Stimulated activated CD8-positive, alpha-beta memory T cell treated with anti-CD3 and anti-CD28 coated beads, Interleukin-4, amount 100 ng/mL, for 4 hours (primary cell): ENCODE measurements at places on chromosomes 4 and X.

DNA sequence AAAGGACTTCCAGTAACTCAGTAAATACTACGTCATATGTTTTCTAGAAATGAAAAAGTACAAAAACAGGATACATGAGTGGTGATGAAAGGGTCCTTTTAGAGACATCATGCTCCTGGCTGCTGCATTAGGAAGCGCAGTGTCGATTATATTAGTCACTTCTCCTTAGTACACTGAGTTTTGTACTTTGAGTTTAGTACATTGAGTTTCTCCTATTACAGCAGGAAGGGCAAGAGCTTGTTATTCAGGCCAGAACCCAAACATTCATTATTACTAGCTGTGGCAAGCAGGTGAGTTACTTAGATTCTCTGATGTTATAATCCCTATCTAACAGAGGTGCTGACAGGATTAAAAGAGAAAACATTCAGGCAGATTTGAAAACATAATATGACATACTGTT, 21.3 kb downstream of the RPGR start:
- no peak for DNase-seq

GRCh38 chr4:80507077-80507476, 171.5 kb downstream of the CFAP299 start:
- DNase-seq, result no peak

DNA sequence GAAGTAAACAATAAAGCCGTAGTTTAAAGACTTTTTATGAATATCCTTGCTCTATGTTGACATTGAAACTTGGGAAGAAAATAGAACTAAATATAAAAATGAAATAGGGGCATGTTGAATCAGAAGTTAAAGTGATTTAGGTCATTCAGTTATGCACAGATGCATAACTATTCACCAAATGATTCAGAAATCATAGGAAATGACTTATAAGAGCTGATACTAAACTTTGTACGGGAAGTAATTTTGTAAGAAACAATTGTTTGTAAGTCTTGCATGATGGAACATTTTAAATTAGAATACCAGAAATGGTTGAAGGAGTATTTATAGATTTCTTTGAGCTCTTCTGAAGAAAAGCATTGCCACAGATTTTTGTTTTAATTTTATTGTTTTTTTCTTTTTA, 246.5 kb downstream of the CPE start:
- no peak for DNase-seq

- no peak for DNase-seq
Measured at GRCh38 chrX:27964432-27964831, 16.8 kb downstream of the DCAF8L1 start.

GRCh38 chrX:110167952-110168451, 149.9 kb downstream of the AMMECR1 start:
- DNase-seq, result peak; percentile 17

- no peak for DNase-seq
Measured at GRCh38 chrX:37883196-37883595, 35.8 kb upstream of the DYNLT3 start.

GRCh38 chr4:139300431-139301112, 733 bp upstream of the NAA15 start:
- DNase-seq, result no peak

DNA sequence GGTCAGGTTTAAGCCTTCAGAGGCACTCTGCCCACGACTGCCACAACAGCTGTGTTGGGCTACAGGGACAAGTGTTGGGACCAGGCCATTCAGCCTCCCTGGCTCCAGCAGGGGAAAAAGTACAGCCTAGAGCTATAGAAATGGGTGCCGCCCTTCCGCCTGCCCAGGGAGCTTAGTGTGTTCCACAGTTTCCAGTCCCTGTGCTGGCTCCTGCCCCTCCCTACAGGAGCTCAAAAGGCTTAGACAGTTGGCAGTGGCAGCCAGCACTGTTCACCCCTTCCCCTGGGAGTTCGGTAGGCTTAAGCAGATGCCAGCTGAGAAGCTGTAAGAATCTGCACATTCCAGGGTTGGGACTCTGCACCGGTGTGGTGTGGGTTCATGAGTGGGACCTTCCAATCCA, 408.2 kb upstream of the INTU start:
- no peak for DNase-seq

- no peak for DNase-seq
Measured at GRCh38 chr4:17055788-17056187, 157.3 kb upstream of the LDB2 start.

GRCh38 chr4:115515366-115515765, 401.9 kb upstream of the NDST4 start:
- DNase-seq, result no peak

- no peak for DNase-seq
Measured at GRCh38 chrX:68753218-68753617, 75.6 kb upstream of the EFNB1 start.

GRCh38 chr4:94551643-94552564, 100.2 kb downstream of the PDLIM5 start:
- DNase-seq, result no peak

GRCh38 chr4:122163767-122164166, 11.6 kb downstream of the BLTP1 start:
- DNase-seq, result no peak

DNA sequence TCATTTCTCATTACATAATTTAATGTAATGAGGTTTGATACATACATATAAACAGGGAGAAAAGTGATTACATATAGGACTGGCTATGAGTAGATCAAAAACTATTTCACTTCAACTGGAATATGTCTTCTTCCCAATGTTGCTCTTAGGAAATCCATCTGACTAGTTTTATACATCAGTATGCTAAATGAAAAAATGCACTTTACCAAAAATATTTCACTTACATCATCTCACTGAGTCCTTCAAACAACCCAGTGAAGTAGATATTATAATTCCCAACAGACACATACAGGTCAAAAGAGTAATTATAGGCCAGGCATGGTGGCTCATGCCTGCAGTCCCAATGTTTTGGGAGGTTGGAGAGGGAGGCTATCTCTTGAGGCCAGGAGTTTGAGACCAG, 215.9 kb downstream of the MID1 start:
- DNase-seq, result no peak

- no peak for DNase-seq
Measured at GRCh38 chr4:791898-792625, 33.9 kb downstream of the CPLX1 start.

DNA sequence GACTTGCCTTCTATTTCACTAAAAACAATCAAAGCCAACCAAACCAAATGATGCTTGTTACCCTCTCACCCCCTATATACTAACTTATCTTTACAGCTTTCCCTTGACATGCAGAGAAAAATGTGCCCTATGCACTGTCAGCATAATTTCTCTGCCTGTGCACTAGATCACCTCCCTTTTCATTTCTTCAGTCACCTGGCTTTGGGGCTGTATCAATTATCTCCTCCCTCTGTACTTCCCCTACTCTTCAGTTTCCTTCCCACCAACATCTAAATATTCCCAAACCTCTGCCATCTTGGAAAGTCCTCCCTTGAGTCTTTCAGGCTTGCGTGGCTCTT, 103.5 kb upstream of the TAPT1 start:
- no peak for DNase-seq

DNA sequence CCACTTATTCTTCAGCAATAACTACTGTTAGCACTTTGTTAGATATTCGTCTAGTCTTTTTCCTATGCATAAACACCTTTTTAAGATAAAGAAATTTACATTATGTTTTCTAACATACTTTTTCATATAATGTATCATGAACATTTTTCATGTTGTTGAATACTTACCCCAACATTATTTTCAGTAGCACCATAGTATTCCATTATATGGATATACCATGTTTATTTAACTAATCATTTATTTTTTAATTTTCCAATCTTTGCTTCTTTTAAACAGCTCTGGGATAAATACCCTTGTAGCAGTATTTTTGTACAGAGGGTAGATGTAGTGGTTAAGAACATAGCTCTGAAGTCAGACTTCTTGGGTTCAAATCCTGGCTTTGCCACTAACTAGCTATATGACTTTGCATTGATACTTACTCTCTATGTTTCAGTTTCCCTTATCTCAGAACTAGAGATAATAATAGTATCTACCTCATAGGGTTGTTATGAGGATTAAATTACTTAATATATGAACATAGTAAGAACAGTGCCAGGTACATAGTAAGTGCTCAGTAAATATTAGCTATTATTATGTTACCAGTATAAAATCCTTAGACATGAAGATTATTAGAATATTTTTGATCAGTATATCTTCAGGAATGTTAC, 11.3 kb downstream of the EXOC1 start:
- DNase-seq, result no peak

DNA sequence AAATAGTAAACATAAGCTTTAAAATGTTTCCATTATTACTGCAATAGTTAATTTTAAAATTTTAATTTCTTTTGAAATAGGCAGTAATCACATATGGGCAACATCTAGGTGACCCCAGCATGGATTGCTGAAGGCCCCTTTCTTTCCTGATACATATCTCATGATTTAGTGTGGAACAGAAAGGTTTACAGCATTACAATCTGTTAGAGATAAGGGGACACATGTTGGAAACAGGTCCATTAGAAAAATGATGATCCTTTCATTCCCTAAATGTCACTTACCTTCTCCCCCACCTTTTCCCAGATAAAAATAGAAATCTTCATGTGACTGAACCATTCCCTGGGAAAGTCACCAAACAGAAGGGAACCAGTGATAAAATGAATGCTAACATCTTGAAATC, 90.4 kb downstream of the RASL11B start:
- no peak for DNase-seq

DNA sequence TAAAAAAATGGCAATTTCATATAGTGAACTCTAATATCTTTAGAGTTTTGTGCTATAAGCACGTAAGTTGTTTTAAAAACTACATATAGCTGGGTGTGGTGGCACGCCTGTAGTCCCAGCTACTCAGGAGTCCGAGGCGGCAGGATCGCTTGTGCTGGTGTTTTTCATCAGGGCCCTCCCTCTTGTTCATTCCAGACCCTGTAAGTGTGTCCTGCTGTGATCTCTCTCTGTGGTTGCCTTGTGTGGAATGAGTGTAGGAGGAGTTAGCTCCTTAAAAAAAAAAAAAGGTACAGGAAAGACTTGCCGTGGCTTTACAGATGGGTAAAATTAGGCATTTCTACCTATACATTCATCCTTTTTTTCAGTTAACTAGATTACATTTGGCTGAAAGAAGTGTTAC, 35.4 kb downstream of the RBBP7 start:
- DNase-seq, result no peak

DNA sequence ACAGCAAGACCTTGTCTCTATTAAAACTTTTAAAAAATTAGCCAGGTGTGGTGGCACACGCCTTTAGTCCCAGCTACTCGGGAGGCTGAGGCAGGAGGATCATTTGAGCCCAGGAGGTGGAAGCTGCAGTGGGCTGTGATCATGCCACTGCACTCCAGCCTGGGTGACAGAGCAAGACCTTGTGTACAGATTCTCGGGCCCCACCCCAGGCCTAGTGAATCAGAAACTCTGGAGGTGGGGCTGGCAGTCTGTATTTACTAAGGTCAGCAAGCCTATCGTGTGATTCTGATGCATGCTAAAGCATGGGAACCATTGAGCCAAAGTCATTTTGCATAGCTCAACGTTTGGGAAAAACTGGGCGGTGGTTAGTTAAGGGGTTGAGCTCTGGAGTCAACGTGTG, 3.5 kb downstream of the S100G start:
- no peak for DNase-seq

DNA sequence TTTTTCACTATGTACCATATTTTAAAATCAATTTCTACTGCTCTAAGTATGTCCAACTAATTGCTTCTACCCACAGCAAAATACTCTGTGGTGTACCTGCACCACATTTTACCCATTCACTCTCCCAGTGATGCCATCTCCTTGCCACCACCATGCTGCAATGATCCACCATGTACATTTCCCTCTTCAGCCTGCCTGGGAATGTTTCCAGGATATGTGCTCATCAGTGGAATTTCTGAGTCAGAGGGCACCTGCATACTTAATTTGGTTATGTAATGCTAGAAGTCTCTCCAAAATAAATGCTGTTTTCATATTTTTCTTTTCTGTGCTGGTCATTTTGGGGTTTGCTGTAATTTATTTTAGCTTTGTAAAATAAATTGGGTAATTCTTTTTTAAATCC, 33.2 kb upstream of the OCIAD2 start:
- no peak for DNase-seq

DNA sequence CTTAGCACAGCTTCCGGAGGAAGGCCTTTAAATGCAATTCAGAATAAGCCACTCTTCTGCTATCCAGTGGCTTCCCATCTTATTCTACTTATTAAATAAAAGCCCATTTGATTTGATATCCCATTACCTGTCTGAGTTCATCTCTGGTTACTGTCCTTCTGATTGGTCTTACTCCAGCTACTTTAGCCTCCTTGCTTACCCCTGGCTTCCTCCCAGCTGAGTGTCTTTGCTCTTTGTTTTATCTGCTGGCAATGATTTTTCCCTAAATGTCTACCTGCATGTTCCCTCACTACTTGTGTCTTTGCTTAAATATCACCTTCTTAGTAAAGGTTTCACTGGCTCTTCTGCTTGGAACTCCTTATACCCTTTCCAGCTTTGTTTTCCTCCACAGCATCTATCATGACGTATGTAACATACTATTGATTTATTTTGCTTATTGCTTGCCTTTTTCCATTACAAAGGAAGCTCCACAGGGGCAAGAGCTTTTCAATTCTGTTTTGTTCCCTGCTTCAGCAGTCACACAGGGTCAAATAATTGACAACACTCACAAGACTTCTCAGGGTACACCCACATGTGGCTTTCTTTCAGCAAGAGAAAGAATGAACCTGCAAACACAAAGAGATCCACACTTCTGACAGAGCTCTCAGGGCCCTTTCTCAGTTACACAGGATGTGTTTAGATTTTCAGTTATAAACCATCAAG, 63.8 kb downstream of the TBC1D19 start:
- no peak for DNase-seq

DNA sequence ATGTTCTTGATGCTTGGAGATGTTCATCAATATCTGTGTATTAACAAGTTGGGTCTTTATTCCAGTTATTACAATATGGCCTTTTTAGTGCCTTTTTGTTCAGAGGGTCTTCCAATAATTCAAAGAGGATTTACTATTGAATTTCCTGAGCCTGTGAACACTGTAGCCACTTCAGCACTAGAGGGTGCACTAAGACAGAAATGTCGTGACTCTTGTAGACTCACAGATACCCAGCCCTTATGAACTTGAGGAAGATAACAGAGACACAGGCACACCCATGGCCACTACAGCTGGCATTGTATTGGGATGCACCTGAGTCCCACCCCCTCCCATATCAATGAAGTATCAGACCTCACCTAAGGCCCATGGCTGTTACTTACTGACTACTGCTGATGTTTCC, 54.4 kb upstream of the ACTRT1 start:
- no peak for DNase-seq

DNA sequence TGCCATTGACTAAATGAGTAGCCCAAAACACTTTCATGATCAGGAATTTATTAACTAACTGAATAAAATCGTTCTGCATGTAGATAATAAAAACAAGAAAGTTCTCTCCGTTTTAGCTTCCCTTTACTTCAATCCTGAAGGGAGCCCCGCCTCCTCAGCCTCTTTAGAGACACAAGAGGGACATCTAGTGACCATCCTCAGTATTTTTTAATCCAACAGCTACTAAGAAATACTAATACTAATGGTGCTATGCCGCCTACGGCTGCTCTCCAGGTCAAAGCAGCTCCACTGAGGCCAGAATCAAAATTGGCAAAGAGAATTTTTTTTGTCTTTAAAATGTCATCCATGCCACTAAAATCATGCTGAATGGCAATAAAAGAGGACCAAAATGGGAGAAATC, 3.2 kb upstream of the PCDH19 start:
- DNase-seq, result no peak
